ELF-1 (cell line): ENCODE measurements at places on chromosomes 7 and 10.

DNA sequence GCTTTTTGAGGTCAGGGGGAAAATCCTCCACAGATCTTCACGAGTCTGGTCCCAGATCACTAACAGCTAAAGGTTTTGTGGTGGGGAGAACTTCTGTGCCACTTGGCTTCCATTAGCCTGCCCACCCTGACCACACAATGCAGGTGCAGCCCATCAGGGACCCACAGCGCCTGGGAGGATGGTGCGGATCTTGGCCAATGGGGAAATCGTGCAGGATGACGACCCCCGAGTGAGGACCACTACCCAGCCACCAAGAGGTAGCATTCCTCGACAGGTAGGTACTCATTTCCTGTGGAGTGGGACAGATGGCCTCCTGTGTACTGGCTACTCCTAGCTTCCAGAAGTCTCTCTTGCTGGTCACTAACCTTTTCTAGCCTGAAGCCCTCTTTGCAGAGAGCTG lies 1.5 kb downstream of the FAM241B start:
- DNase-seq = no peak

DNA sequence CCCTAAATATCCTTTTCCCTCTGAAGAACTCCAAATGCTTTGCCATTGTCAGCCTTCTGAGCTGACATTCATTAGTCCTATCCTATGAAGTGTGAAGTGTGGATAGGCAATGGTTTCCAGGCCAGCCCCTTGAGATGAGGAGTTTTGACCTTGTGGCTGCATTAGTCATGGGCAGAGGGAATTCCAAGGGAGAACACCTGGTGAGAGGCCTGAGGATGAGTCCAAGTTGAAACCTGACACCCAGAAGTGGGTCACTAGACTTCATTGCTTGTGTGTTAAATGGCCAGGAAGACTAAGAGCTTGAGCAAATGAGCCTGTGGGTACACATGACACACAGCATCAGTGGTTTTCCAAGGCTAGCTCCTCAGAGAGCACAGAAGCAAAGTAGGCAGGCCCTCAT lies 260.8 kb downstream of the SKAP2 start:
- peak; percentile 76 for DNase-seq

DNA sequence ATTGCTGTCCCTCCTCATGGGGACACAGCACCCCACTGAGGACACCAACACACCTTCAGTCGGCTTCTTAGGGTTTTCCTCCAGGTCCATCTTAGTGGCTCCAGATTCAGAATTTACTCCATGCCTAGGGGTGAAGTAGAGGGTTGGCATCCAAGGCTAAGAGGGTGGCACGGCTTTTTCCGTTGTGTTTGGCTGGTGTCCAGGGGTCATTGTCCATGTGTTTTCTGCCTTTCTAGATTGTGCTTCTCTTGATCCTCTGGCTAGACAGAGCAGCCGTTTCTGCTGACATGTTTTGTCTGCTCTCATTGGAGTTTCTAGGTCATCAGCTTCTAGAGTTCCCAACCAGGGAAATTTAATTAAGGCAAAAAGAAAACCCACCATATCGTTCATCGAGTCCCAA lies 291.6 kb upstream of the CELF2 start:
- DNase-seq = no peak

DNA sequence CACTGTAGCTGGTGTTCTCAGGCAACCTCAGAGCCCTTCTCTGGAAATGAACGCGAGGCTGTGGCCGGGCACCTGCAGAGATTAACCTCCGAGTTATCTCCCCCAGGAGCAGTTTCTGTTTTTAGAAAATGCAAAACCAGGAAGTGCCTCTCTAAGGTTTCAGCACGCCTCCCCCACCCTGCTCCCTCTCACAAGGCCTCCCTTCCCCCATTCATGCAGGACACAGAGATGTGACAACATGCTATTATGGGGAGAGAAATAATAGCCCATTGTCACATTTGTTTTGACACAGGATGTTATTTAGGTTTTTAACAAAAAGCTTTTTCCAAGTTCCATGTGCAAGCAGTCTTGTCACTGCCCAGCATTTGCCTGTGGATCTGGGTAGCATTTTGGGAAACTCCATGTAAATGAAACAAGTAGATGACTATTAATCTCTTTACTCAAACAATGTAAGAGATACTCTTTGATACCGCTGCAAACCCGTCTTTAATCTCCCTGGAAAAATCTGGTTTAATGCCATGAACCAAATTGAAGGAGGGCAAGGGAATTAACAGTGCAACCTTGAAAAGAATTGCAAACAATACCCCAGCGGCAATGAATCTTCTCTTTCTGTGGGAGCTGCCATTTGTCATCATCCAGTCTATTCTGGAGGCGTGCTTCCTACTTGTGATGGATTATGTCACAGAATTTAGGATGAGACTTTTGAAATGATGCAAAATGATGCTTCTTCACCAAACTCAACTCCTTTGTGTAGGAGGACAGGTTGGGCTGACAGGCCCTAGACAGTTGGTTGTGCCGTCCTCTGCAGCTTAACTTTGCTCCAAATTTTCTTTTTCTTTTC lies 86.5 kb upstream of the NMT2 start:
- DNase-seq = no peak

DNA sequence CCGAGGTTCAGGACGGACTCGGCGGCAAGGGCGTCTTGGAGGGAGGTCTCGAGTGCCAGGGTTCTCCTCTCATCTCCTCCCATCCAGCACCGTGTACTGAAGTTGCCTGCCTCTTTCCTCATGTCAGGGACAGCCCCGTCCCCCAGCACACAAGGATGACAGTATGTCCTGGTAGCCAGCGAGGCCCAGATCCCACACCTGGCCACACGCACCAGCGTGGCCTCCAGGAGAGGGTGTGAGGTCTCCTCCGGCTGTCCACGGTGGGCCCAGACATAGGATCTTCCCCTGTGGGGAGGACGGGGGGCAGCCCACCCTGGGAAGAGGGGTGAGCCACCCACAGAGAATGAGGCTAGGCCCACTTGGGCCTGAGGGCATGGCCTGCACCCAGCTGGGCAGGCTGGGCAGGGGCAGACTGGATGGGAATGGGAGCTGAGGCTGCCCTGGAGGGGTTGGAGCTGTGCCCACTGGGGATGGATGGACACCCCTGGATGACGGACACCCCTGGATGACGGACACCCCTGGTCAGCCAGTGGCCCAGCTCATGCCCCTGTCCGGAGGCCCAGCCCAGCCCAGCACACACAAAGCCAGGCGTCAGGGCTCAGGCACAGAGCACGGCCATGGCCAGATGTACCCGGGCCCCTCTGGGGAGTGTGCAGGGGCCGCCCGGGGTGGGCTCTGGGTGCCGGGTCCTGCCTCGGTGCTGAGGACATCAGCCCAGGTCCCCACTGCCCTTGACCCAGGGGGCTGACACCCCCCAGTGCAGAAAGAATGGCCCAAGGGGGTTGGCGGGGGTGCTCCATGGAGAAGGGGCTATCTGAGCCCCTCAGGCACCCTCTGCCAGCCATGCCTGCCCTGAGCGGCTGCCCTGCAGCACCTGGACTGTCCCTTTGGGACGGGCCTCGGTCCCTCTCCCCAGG lies 30.9 kb upstream of the CFAP46 start:
- no peak for DNase-seq

GRCh38 chr7:131637859-131638258 lies 81.4 kb upstream of the PODXL start:
- peak; percentile 95 for DNase-seq

DNA sequence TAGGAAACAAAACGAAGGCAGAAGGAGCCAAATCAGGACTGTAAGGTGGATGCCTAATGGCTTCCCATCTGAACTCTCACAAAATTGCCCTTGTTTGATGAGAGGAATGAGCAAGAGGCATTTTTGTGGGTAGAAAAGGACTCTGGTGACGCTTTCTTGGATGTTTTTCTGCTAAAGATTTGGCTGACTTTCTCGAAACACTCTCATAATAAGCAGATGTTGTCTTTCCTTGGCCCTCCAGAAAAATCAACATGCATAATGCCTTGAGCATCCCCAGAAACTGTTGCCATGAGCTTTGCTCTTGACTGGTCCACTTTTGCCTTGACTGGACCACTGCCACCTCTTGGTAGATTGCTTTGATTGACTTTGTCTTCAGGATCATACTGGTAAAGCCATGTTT lies 13.5 kb downstream of the PTPN12 start:
- DNase-seq = no peak

- DNase-seq = peak; percentile 84
These were observed 13.3 kb upstream of the CHCHD3 start for GRCh38 chr7:133095119-133095671.

- DNase-seq = no peak
These were observed 51.2 kb upstream of the SORCS3 start for GRCh38 chr10:104589871-104590270.

DNA sequence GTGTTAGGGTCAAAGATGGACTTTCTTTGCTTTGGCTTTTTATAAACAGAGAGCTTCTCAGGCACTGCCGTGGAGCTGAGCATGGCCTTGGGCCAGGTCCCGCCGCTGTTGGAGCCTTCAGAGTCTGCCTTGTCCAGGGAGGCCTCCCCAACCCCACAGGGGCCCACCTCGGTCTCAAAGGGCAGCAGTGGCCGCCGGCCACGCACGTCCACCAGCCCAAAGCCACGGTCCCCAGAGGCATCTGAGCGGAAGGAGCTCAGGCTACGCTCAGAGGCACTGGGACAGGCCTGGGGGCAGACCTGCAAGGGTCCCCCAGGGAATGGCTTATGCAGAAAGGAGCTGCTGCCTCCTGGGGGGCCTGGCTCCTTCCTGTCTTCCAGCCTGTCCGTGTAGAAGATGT lies 105.0 kb downstream of the DLG5 start:
- no peak for DNase-seq

- peak; percentile 85 for DNase-seq
These were observed 11.9 kb upstream of the LMOD2 start for GRCh38 chr7:123643495-123644441.

DNA sequence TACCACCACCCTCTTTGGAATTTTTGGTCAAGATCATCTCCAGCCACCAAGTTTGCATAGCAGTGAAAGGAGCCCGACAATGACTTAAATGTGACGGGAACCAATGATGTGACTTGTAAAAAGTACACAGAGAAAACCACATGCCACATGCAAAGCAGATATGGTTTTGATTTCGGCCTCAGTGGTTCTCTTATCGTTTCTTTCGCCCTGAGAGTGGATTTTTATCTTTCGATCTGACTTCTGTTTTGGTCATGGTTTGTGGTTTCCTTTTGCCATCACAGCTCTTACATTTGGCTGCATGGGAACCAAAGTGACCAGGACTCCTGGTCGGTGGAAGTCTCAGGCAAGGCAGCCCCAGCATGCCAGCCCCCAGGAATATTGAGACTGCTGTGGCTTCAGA lies 31.5 kb downstream of the TCF7L2 start:
- no peak for DNase-seq

- DNase-seq = no peak
These were observed 97.8 kb downstream of the HIPK2 start for GRCh38 chr7:139679731-139680594.

DNA sequence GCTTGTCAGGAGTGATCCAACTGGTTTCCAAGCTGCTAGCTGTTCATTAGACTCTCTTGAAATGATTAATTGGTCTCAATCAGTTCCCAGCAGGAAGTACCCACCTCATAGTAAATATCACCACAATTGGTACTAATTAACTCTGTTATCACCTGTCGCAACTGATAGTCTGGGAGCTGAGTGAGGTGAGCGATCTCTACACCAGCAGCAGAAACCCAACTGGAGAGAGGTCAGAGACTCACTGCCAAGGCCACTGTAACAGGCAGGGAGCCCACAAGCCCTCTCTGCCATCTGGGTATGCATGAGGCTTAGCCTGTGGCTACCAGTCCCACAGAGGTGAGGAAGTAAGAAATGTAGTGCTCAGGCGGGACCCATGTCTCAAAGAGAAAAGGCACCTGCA lies 245.5 kb downstream of the DYNC1I1 start:
- no peak for DNase-seq

DNA sequence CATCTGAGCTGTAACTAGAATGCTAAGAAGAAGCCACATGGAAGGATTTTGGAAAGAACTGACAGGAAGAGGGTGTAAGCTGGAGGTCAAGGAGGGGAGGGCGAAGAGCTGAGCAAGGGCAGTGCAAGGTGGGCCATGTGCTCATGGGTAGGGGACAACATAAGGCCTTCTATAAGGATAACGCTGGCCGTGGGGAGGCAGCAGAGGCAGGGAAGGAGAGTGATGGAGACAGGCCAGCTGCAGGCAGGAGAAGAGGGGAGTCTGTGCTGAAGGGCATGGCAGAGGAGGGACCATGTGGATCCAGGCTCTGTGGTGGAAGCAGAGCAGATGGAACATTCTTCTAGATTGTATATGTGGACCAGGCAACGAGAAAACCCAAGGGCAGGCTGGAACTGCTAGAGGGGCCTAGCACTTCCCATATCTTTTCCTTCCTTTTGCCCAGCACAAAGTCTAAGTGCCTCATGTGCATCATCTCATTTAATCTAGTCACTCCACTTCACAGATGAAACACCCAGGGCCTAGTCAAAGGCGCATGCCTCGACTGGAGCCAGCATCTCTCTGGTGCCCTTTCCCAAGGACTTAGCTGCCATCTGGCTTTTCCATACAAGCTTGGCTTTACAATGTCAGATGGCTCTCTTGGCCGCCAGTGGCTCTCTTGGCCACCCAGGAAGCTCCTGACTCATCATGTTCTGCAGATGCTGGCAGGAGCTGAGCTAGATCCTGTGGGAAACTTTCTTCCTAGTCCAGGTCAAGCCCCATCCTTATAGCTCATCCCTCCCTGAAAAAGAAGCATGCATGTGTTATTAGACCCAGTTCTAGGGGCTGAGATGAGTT lies 6.6 kb downstream of the LRRC18 start:
- no peak for DNase-seq

DNA sequence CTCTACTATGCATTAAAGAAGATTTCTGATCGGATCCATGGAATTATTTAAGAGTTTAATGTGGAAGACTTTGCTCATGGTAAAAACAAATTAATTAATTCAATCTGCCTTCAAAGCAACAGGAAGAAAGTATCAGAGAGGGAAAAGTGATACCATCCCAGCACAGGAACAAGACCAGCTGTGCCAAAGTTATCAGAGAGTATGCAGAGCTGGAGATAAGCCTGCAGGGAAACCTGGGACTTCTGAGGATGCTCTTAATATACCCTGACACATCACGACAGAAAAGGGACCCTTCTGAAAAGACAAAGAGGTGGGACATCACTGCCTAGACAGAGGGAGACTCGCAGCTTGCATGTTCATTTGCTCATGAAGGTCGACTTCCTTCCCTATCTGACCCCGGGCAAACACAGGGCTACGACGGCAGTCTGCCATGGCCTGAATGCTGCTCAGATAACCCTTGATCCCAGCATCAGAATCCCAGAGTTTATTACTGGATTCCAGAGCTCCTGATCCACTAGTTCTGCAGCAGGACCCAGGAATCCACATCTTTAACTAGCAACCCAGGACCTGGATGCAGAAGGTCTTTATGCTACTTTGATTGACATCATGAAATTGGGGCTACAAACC lies 29.5 kb downstream of the FAM171A1 start:
- no peak for DNase-seq

DNA sequence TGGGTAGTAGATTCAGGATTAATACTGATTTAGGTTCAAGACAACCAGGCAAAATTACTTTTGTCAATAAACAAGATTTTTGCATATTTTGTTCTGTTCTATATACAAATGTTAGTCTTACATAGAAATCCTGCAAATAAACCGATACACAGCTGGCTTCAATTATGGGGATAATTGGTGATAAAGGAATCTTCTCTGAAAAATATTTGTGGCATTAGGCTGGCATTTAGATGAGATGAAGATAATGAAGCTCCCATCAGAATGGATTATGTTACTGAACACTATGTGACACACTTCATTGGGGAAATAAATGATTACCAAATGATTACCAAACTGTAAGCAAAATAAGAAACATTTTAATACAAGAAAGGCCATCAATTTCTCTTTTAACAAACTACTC lies 65.8 kb downstream of the NT5C2 start:
- DNase-seq = no peak
